Stimulated activated CD8-positive, alpha-beta memory T cell treated with anti-CD3 and anti-CD28 coated beads, Interleukin-4, amount 100 ng/mL, for 4 hours (primary cell): ENCODE measurements at places on chromosomes 7 and 10.
A peak's percentile ranks its signal among the peaks of the same experiment; 100 is the strongest.

DNA sequence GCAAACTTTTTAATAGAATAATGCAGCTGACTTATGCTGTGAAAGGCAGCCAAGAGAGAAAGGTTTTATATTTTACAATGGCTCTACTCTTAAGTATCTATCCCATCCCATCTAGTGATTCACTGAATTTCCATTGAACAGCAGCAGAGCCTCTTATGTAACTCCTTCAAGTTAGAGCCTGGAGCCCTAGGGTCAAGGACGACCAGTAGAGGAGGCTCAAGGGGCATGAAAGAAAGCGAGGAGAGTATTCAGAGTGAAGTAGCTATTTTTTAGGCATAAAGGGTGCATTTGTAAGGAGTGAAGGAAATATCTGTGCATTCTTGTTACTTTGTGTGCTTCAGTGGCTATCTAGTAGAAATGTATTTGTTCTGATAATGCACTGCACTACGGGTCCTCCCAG, 180.2 kb upstream of the TPK1 start:
- no peak for DNase-seq

- DNase-seq = no peak
Measured at GRCh38 chr7:47039089-47039648, 542.7 kb downstream of the TNS3 start.

- DNase-seq = peak; percentile 29
Measured at GRCh38 chr7:3154881-3155494, 111.3 kb upstream of the CARD11 start.

DNA sequence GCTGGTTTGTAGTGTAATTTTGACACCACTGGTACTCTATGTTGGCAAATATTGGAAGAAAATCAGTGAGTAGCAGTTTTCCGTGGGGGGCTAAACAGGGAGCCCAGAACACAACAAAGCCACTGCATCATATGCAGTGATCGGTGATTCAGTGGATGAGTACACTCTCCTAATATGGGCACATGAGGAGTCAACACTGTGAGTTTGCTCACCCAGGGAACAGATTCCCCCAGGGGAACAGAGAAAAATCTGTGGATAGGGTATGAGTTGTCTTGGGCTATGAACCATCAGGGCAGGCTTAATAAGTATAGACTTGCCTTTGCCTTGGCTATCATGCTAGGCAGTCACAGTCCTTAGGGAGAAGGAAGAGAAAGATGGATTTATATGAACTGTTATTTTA, 227.7 kb upstream of the SEMA3E start:
- DNase-seq = no peak

- no peak for DNase-seq
Measured at GRCh38 chr10:93236393-93237040, 162.8 kb downstream of the CYP26A1 start.
